ENCODE measurements at places on chromosomes 6 and 20. TPM values are rescaled to one million over a fixed set of nuclear protein-coding genes. Genes with fewer than 3 reads are reported as not detected.

Gene HLA-G
- polyA plus RNA-seq = not detected

Gene ZC2HC1B
- polyA plus RNA-seq = not detected

Gene HAO1
- polyA plus RNA-seq = not detected

Gene CNKSR3
- polyA plus RNA-seq = 6.7 TPM

Gene TSBP1
- polyA plus RNA-seq = not detected

Gene SMIM8
- polyA plus RNA-seq = 2.7 TPM

Gene MICAL1
- polyA plus RNA-seq = 57.1 TPM

Gene LRRC1
- 4.3 TPM for polyA plus RNA-seq

Gene MYL9
- 425 TPM for polyA plus RNA-seq

Gene TPD52L1
- 13.5 TPM for polyA plus RNA-seq

Gene PACSIN1
- polyA plus RNA-seq = 0.03 TPM

Gene PPP1R11
- polyA plus RNA-seq = 44.6 TPM

Gene CALHM6
- 1.5 TPM for polyA plus RNA-seq

Gene PTCRA
- polyA plus RNA-seq = not detected

Gene CD40
- polyA plus RNA-seq = 0.52 TPM

Measured in IMR-90 (cell line).